ENCODE measurements at places on chromosomes 16 and 17.

DNA sequence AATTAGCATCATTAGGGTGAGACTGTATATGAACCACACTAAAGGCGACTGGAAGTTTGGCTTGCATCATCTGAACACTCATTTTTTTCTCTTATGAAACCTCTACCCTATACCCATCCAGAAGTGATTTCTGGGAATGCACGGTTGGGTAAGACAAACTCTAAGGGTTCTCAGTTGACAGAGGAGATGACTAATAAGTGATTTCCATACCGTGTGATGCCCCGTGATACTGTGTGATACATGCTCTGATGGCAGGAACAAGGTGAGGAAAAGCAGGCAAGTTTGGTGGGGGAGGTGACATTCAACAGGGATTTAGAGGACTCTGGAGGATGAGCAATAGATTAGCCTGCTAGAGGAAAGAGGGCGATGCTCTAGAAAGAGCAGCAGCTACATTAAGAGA lies 156.4 kb upstream of the CCL2 start:
- no peak for DNase-seq

- DNase-seq: no peak
Observed at GRCh38 chr17:66755101-66755943, 79.6 kb upstream of the CACNG5 start.

GRCh38 chr17:41071606-41072360 lies 6.1 kb upstream of the KRTAP2-4 start:
- no peak for DNase-seq

- no peak for DNase-seq
Observed at GRCh38 chr17:75557075-75557851, 30.3 kb upstream of the MYO15B start.

DNA sequence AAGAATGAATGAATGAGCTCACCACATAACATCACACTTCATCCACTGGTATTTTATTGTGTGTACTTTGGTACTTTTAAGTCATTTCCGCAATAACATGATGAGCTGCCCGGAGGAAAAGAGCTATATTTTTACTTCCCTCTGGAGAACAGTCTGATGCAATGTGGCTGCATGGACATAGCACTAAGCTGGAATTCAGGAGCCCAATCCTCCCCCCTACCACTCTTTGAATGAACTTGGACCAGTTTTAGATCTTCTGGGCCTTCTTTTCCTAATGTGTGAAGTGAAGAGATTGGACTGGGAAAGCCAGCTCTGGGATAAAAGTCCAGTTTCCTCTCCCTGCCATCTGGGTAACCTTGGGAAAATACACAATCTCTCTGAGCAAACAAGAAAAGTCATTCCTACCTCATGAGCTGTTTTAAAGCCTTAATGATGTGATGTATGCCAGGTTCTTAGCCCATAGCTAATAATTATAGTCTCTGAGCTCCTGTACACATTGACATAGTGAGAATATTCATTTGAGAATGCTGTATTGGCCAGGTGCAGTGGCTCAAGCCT lies 79.3 kb downstream of the ABCC12 start:
- no peak for DNase-seq

DNA sequence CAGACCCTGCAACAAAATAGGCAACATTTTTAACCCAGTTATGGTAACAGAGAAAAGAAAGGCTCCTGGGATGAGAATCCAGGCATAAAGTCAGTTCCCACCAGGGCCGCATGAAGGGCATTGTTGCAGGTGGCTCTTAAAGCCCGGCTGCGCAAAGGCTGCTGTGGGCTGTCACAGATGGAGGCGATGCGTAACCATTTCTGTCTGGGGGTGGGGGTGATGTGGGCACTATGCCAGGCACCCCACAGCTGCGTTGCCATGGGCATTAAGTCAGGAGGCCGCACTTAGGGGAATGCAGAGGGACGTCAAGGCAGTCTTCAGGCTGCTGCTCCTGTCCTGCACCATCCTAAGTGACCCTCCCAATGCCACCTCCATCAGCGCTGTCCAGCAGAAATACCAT lies 228.4 kb downstream of the CPPED1 start:
- DNase-seq: no peak

DNA sequence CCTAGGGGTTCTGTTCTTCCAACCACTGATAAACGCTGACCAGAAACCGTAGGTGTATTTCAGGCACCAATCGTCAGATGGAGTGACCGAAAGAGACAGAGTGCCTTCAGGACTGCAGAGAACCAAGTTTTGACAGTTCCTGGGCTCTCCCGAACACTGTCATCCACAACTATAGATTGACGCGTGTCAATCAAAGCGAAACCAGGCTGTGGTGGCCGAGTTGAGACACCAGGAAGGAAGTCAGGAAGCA lies 11.9 kb upstream of the AURKB start:
- DNase-seq: no peak

- DNase-seq: no peak
Observed at GRCh38 chr17:60817192-60817591, 139.5 kb downstream of the BCAS3 start.

DNA sequence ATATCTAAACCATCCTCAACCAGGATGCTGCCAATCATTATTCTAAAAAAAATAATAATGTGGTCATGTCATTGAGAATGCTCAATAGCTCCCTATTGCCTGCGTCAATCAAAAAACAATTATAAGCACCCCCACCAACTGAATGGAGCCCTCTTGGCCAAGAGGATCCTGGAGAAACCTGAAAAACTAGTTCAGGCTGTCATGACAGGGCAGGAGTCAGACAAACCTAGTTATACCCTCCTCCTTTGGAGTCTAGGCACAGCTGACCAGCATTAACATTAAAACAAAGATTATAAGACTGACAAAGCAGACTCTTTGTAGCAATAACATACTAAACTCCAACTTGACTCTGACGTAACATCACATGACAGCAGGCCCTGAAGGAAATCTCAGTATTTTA lies 119.2 kb upstream of the CCL2 start:
- no peak for DNase-seq

DNA sequence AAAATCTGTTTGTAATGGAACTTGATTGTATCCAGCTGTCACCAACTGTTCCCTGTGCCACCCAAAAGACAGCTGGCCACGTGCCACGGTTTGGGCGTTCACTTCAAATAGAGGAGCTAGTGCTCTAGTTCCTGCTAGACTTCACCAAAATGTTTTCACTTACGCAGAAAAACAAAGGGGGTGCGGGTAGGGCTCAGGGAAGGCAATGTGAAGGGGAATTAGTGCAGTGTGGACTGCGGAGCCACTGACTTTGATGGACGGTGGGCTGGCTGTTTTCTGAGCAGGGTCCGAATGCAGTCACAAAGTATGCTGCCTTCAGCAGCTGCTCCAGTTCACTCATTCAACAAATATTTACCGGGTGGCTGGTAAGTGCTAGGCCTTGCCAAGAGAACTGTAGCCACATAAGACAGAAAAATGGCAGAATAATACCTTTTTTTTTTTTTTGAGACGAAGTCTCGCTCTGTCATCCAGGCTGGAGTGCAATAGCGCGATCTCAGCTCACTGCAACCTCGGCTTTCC lies 7.6 kb upstream of the CYTH1 start:
- DNase-seq: no peak

DNA sequence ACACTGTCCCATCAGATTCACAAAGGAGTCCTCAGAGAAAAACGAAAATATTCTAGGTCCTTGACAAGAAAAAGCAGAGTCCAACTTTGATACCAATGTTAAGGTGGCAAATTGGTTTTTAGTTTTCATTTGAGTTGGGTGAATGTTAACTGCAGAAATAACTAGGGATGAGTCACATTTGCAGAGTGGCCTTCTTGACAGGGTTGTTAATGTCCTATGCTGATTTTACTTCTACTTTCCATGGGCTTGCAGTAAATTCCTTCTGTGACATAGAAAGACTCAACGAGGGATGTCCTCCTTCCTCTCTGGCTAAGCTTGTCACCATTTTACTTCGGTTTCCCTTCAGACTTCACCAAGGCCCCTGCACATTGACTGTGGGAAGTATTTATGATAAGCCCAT lies 47.2 kb upstream of the ICAM2 start:
- no peak for DNase-seq

GRCh38 chr16:86827521-86827920 lies 249.2 kb downstream of the FOXL1 start:
- DNase-seq: no peak

GRCh38 chr17:77666462-77666861 lies 292.0 kb upstream of the TNRC6C start:
- DNase-seq: no peak

DNA sequence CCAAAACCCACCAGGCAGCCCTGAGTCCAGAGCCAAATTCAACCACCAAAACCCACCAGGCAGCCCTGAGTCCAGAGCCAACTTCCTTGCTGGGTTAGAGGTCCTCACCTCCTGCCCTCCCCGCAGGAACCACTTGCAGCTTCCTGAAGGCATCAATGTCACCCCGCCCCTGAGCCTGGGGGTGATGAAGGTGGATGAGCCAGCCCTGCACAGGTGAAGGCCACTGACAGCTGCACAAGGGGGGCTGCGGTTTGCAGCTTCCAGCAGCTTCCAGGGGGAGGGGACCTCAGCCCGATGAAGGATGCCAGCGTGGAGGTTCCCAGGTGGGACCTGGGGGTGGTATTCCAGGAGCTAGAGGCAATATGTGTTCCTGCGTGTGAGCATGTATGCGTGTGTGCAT lies 7.6 kb upstream of the CSNK1D start:
- DNase-seq: no peak

GRCh38 chr16:2044541-2044940 lies 3.1 kb downstream of the NTHL1 start:
- DNase-seq: no peak

Data from NCI-H1048 (cell line).